Chondrocyte (in vitro differentiated cells): ENCODE measurements at places on chromosomes 11 and 22. TPM values are rescaled to one million over a fixed set of nuclear protein-coding genes. Genes with fewer than 3 reads are reported as not detected.

Gene TSPAN32
- total RNA-seq: not detected in 3 replicates

Gene PDE3B
- 0.31 to 0.47 TPM in 2 of 3 replicates, not detected in the other for total RNA-seq

GRCh38 chr11:134846328-134847082 lies 434.5 kb upstream of the B3GAT1 start:
- no peak for DNase-seq

DNA sequence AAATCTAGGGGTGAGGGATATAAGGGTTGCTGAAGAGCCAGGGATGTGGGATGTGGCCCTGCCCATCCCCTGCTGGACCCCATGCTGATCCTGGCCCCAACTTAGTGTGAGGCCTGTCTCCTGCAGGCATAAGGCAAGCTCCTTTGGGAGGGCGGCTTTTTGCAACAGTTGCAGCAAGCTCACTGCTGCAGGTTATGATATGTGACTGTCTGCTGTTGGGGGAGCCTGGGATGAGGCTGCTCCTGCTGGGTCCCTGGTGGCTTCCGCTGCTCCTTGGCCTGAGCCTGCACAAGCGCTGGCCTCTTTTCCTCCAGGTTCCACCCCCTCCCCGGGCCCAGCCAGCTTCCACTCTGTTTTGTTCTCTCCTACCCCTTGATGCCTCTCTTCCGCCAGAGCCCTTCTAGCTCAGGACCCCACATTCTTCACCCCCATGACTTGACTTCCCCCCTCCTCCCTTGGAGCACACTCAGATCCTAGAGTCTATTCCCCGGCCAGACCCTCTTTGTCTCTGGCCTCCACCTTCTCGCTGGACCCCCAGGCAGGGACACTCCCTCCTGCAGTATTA lies 35.0 kb upstream of the SYT13 start:
- no peak for DNase-seq

DNA sequence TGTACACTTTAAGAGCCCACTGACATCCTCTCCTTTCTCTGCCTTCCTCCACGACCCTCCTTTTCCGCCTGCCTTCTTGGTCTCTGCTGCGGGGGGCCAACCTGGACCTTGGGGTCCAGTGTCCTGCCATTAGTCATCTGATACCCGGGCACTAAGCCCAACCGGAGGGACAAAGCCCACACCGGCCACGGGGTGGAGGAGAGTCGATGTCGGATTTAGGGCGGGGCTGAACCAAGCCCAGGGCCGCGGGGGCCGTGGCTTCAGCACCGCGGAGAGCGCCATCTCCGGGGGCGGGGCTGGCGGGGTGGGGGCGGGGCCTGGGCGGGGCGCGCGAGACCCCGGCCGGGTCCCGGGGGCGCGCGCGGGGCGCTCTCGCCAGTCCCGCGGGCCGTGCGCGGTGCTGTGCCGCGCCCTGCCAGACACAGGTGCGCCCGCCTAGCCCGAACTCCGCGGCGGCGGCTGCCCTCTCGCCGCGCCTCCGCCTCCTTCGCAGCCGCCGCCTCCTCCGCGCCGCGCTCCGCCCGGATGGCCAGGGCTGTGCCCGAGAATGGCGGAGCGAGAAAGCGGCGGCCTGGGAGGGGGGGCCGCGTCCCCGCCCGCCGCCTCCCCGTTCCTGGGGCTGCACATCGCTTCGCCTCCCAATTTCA lies at the start of gene MAPK8IP1:
MAPK8IP1 (plus strand) TSS at position 378 of the 647 bp plus-strand sequence; CDS start at position 548, 170 bp downstream.
- DNase-seq: peak; percentile 77

DNA sequence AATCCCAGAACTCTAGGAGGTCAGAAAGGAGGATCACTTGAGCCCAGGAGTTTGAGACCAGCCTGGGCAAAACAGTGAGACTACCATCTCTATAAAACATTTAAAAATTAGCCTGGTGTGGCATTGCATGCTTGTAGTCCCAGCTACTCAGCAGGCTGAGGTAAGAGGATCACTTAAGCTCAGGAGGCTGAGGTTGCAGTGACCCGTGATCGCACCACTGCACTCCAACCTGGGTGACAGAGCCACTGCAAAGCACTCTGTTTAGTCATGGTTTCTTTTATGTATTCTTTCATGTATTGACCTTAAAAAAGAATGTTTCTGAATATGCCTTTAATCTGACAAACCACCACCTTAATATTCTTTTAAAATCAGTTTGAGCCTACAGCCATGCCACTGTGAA lies 52.2 kb downstream of the BIRC2 start:
- no peak for DNase-seq

Gene WT1
- total RNA-seq: not detected in 3 replicates

DNA sequence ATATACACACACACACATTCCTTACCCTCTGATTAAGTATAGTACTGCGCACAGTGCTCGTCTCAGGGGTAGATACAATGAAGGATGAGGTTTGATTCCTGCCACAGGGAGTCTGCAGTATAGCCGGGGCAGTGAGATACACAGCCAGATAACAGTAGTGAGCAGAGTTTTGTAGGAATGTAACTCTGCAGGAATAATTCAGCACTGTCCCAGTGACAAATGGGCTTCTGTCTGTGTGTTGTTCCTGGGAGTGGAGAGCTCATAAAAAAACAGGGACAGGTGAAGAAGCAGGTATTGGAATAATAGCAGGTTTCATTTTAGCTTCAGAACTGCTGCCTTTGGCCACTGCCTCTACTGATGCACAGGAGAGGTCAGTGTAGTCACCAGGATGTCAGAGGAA lies 85.3 kb upstream of the OR9Q1 start:
- DNase-seq: no peak

DNA sequence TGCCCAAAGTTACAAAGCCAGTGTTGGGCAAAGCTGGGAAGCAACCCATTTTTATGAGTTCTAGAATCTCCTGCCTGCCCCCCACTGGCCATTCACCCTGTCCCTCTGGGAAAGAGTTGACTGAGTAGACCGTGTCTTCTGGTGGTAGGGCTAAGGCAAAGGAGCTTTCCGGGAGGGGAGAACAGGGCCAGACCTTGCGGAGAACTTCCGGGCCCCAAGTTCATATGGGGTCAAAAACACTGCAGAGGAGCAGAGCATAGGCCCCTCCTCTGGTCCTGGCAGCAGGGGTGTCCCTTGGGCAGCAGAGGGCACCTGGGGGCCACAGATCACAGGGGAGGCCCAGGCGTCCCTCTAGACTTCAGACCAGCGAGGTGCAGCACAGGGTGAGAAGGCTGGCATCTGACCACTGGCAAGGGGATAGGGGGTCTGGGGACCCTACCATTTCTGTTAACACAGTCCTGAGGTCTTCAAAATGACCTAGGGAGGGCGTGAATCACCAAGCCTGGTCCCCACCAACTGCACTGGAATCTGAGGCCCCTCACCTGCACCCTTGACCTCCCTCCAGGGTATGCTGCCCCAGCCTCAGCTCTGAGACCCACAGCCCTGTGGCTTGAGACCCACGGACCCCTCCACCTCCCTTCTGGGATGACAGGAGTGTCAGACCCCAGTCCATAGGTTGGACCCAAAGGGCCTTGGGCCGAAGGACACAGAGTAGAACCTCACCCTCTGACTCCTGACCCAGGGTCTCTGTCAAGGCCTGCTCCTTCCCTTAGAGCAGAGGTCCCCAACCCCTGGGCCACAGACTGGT lies 1.3 kb upstream of the ARAP1 start:
- DNase-seq: no peak

Gene GAB4
- total RNA-seq: not detected in 3 replicates

DNA sequence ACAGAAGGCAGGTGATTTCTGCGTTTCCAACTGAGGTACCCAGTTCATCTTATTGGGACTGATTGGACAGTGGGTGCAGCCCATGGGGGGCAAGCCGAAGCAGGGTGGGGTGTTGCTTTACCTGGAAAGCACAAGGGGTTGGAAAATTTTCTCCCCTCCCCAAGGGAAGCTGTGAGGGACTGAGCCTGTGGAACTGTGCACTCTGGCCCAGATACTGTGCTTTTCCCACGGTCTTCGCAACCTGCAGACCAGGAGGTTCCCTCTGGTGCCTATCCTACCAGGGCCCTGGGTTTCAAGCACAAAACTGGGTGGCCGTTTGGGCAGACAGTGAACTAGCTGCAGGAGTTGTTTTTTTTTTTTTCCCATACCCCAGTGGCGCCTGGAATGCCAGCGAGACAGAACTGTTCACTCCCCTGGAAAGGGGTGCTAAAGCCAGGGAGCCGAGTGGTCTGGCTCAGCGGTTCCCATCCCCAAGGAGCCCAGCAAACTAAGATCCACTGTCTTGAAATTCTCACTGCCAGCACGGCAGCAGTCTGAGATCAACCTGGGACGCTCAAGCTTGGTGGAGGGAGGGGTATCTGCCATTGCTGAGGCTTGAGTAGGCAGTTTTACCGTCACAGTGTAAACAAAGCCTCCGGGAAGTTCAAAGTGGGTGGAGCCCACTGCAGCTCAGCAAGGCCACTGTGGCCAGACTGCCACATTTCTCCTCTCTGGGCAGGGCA lies 97.2 kb downstream of the JRKL start:
- DNase-seq: no peak

Gene VWCE
- 2.4 to 4.1 TPM (median 3.6 TPM) in 3 replicates for total RNA-seq

Gene OR8A1
- 0.07 to 0.23 TPM in 2 of 3 replicates, not detected in the other for total RNA-seq

DNA sequence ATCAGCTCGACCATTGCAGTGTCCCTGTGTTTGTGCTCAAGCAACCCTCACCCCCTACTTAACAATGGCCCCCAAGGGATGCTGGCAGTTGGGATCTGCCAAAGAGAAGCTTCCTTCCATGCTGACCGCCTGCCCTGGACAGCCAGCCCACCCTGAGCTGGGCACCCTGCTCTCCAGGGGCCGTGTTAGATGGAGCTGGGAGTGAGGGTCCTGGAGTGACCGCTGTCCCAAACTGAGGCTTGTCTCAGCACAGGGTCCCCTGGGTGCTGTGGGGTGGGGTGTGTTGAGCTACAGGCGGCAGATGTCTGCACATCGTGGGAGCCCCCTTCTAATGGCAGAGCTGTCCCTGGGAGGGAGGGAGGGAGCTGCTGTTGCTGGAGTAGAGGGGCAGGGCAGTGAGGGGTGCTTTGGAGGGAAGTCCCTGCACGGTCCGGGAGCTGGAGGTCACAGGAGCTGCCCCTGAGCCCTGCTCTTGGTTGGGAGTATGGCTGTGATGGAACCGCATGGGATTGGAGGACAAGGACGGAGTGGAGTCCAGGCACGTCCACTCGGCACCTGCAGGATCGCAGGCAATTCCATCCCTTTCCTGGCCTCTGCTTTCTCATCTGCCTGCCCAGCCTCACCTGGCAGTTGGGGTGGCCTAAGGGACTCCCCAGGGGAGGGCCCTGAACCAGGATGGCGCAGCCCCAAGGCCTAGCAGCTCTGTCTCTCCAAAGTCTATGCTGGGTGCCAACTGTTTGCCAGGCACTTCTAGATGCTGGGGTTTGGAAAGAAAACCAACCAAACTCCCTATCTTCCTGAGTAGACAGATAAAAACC lies 126.3 kb downstream of the ARHGAP8 start:
- peak; percentile 59 for DNase-seq

Gene CCDC85B
- 23.4 to 31.6 TPM (median 26.6 TPM) in 3 replicates for total RNA-seq

GRCh38 chr22:26525946-26526564 lies 13.8 kb upstream of the TFIP11 start:
- no peak for DNase-seq

GRCh38 chr22:32717337-32718240 lies 83.9 kb upstream of the TIMP3 start:
- DNase-seq: no peak

DNA sequence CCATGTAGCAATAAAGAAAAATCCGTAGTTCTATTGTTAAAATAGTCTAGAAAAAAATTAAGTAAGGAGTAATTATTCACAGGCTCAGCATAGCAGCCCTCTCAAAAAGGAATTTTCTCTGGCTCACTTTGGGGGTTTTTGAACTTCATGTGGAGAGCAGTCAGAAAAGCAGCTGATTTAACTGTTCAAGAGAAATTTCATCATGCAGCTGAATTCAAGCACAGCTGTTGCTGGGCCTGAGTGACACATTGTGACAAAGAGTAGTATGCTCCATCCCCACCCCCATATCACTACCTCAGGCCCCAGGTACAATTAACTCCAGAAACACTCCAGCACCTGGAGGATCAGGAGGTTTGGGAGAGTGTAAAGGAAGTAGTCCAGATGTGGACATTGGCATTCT lies 272.1 kb downstream of the FAM76B start:
- DNase-seq: no peak

DNA sequence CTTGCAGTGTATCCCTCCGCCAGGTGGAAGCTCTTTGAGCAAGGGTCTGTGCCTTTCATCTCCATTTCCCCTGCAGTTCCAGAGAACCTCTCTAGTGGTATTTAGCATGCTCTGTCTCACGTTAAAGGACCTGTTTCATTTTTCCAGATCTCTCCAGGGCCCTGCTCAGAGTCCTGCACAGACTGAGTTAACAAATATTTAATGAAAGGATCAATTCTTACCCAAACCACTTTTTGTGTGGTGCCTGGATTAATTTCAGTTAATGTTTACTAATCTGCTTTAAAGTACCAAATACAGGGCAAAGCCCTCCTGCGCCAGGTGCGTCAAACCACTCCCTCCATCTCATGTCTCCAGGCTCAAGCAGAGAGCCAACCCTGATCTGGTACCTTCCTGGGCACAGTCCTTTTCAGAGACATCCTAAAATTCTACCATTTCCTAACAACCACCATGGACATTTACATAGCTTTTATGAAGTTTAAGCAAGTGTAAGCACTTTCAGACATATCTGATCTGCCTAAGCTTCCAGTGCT lies 18.7 kb upstream of the ACER3 start:
- no peak for DNase-seq

DNA sequence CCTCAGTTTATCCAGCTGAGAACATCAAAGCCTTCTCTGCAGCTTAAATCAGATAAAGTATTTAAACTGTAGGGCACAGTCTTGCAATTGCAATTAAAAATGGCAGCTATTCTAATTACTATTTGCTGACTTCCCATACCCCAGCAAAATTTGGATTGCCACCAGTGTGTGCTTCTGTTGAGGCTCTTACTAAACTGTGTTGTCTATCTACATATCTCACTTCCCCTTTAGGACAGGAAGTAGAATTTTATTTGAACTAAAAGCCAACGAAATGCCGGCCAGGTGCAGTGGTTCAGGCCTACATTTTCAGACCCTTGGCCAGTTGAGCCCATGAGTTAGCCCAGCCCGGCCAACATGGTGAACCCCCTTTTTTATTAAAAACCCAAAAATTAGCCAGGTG lies 7.1 kb downstream of the SAA4 start:
- no peak for DNase-seq

Gene PATE2
- total RNA-seq: not detected in 3 replicates
